ENCODE measurements at places on chromosomes 3 and 15.
A peak's percentile ranks its signal among the peaks of the same experiment; 100 is the strongest.

DNA sequence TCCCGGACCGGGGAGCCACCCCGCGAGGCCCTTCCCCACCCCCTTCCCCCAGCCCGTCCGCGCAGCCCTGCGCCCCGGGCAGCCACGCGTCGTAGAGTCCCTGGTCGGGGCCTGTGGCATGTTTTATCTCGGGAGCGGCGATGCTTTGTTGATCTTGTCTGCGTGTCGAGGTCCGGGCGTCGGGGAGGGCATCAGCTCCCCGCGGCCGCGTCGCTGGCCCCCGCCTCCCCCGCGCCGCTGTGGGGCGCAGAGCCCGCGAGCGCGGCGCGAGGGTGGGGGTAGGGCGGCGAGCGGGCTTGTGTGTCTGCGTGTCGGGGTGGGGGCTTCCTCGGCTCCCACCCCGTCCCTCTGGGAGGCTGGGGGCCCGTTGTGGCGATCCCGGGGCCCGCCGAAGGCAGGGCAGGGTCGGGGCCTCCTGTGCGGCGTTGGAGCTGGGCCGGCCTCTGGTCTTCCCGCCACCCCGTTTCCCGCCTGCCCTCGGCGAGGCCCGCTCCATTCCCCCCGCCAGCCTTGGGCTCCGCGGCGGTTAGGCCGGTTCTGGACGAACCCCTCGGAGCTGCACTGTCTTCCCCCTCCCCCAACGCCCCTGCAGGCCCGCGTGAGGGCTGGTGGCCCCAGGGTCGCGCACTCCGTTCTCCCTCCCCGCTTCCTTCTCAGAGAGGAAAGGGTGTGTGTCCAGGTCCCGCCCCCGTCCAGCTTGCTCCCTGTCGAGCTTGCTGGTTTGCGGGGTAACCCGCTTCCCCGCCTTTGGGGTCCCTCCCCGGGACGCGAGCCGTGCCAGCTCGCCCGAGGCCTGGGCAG is 695 bp downstream of the GMPS start:
- DNase-seq = peak; percentile 44

GRCh38 chr15:98537516-98538060 is 110.8 kb upstream of the IGF1R start:
- no peak for DNase-seq

DNA sequence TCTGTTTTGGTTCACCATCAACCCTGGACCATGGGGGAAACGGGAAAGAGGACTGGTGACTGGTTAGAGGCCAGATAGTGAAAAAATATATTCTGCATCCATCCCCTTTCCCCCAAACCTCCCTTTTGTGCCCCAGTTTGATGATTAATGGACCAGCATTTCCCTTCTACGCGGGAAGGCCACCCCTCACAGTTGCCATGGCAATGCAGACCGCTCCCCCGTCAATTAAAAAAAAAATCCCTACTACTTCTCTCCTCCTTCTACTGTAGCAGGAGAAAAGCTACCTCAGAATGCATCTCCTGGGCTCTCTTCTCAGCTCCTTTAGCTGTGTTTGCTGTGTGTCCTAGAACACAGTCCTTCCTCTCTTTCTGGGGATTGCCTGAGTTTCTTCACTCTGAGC is 4.0 kb downstream of the BAHD1 start:
- no peak for DNase-seq

DNA sequence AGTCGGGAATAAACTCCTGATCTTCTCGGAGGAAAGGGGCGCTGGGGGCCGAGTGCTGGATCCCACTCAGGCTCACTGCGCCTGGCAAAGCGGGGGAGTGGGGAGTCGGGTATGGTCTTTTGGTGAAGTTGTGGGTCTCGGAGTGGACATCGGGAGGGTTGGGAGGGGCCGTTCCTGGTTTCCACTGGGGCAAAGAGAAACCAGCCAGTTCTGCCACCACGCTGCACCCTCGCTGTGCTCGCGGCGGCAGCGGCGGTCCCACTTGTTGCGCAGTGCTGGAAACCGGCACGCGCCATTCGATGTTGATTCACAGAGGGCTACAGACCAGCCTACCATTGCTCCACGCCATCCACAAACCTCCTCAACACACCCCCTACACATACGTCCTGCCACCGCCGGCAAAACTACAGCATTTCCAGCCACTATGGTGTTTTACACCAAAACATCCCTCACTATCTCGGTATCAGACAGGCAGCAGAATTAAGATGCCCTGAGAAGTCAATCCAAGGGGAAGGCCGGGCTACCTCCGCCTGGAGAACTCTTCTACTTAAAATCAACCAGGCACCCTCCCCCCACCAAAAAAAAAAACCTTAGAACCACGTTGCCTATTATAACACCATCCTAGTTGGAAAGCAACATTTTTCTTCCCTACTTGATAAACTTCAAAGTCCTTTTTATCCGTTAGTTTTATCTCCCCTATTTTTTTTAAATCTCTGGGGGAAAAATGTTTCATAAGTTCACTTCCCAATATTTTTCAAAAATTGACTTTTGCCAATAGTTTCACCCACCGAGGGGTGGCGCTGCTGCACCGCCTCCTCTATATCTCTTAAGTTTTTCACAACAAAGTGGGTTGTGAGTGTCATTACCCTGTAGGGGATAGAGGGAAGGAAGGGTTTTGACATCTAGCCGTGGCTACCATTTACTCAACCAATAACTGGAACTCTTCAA is 3.6 kb downstream of the BCL6 start:
- DNase-seq = peak; percentile 78

GRCh38 chr3:139934613-139935015 is 371 bp upstream of the CLSTN2 start:
- DNase-seq = peak; percentile 31

GRCh38 chr3:108241721-108242120 is 19.5 kb upstream of the IFT57 start:
- DNase-seq = no peak

DNA sequence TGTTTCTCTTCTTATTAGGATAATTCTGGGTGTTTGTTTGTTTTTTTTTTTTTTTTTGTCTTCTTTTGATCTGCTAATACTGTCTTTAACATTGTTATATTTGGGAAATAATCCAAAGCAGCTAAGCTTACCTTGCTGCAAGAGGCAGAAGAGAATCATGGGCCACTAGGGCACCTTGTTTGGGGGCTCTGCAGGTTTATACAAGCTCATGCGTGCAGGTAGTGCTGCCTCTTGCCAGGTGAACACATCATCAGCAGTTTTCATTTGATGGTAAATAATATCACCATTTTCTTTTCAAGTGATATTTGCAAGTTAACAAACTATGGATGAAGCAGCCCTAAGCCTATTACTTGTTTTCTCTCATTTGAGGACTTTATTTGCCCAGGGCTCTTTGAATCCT is 37.9 kb downstream of the MAP3K13 start:
- no peak for DNase-seq

DNA sequence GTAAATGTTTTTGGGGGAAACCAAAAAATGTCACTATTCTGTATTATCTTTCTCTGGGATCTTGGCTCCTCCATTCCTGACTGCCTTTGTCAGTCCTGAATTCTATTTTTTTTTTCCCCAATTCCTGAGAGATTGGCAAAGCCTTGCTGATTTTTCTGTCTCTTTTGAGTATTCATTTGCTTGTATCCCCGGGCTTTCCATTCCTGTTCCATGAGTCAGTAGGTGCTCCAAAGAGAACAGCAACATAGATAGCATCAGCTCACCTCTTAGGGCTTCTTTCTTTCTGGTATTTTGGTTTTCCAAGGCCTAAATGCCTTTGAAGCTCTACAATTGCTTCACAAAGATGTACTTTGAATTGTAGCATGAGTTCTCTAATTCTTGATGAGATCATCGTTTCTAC is 271.7 kb upstream of the LRRC3B start:
- DNase-seq = no peak

DNA sequence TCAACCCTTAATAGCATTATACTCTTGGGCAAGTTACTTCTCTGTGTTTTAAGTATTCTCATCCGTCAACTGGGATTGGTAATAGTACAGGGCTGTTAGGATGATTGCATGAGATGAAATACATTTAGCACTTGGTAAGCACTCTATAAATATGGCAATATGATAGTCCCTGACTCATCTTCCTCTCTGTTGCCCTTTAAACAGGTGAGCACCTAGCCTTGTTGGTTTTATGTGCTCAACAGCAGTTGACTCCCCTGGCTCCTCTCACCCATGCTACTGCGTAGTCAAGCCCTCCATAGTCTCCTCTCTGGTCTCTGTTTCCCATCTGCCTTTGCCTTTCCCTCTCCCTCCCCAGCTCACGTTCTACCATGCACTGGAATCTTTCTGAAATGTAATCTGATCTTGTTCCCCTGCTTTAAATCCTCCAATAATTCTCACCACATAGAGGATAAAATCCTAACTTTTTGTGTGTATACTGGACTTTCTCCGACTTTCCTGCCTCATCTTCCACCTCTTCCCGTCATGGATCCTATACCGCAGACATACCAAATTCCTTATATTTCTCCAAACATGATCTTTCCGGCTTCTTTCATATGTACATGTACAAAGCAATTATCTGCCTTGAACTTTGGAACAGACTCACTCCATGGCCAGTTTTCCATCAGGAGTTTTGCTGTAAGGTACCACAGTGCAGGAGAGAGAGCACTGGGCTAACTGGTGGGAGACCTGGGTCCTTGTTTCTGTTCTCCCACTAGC is 42.3 kb downstream of the FSD2 start:
- DNase-seq = no peak

- no peak for DNase-seq
Measured at GRCh38 chr15:94655249-94655880, 424.0 kb downstream of the MCTP2 start.

DNA sequence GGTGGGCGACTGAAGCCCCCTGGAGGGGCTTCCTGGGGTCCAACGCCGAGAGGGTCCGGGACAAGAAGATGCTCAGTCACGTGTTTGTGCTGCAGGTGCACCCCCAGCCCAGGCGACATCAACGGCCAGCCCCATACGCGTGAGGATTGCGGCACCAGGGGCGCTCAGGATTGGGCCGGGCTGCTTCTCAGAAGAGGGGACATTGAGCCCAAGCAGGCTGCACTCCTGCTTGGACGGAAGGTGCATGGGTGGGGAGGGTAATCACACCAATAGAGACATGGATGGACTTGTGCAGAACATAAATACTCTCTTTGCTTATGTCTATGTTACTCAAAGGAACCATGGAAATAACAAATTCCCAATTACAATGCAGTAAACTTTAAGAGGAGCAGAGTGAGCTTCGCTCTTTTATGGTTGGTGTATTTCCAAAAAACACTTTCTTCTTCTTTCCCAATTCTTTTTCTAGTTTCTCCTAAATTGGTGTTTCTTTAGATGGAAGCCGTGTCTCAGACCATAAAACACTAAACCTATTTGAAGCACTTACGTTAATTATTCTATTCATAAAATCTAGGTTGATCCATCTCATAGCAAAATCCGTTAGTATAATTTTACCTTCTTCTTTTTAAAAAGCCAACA is 182.7 kb downstream of the GOLGA6L6 start:
- peak; percentile 69 for DNase-seq

- DNase-seq = peak; percentile 90
Measured at GRCh38 chr15:91208371-91208770, 108.3 kb downstream of the SV2B start.

DNA sequence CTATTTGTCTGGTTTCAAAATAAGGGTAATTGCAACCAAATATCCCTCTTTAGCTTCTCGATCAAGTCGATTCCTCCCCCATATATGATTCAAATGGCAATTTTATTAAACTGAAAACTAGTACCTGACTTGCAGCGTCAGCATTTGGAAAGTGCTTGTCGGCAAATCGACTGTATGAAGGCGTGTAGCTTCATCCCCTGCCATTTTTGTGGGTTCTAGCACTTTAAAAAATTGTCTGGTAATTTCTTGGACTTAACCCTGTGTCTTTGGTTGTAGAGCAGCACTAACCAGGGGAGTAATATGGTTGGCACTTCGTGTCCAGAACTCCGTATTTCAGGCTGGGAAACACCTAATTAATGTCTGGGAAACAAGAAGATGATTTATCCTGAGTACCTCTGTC is 573 bp downstream of the MME start:
- no peak for DNase-seq

DNA sequence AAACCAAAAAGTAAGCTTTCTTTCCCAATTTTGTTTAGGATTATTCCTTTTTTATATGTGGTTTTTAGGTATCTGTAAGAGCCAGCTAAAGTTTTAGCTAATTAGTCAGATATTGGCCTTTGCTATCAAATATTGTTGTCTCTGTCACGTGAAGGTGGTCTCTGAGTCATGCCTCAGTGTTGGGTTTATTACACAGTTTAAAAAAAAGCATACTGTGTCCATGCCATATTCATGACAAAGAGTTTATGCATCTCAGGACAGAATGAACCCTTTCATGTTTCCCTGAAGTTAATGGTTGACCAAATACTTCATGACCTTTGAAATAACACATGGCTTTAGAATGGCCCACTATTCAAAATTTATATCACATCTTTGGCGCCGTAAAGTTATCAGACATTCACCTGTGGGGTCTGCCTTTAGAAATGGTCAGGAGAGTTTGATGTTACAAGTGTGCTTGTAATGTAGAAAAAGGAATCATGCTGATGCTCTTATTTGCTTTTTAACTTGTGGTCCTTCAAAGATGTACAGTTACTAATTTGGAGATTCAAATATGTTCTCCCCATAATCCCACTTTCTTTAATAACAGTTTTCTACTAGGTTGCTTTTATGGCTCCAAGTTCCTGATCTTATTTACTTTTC is 101.5 kb downstream of the MYRIP start:
- DNase-seq = no peak

DNA sequence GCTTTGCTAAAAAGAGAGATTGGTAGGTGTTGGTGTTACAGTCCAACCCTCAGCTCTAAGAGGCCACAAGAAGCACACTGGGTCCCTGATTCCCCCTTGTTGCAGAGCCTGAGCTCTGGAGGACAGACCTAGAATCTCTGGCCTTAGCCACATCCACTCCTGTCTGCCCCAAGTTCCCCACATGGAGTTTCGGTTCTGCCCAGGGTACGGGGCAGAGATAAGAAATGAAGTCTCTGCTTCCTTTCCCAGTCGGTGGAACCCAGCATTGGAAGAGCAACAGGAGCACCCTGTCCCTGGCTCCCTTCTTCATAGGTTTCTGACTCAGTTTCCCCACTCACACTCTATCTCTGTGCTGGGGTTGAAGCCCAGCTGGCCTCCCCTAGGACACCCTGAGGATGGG is 13.2 kb downstream of the PRR23E start:
- no peak for DNase-seq

DNA sequence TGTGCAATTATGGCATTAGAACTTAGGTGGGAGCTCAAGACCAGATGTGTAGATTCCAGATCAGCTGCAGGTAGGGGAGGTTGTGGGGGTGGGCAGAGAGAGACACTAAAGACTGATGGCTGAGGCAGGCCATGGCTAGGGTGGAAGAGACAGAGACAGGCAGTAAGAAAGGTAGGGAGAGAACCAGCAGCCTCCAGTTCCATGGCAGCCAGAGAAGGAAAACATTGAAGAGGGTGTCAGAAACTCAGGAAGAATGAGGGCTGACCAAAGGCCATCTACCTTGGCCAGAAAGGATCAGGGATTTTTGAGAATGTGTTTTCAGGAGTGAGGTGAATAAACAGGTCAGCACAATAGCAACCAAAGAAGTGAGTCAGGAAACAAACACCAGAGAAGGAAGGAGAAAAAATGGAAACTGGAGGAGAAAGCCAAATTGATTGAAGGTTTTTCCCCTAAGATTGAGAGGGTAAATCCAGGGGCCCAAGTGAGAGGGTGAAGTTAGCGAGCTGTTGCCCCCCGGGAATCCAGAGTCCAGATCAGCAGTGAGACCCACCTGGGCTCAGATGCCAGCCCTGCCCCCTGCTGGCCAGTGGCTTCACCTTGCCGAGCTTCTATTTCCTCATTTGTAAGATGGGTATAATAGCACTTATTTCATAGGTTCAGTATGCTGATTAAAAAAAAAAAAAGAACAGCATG is 41.0 kb downstream of the ABHD2 start:
- peak; percentile 56 for DNase-seq

All from G401 (cell line).